ENCODE measurements at places on chromosomes 5 and 9.
A peak's percentile ranks its signal among the peaks of the same experiment; 100 is the strongest.

GRCh38 chr9:134768332-134768708 lies 112.3 kb upstream of the FCN2 start:
- DNase-seq = no peak

GRCh38 chr9:117487555-117488175 lies 72.8 kb upstream of the ASTN2 start:
- no peak for DNase-seq

GRCh38 chr9:99336005-99336404 lies 113.9 kb downstream of the SEC61B start:
- DNase-seq = no peak

GRCh38 chr9:72577212-72577753 lies 55.9 kb downstream of the TMC1 start:
- DNase-seq = no peak

DNA sequence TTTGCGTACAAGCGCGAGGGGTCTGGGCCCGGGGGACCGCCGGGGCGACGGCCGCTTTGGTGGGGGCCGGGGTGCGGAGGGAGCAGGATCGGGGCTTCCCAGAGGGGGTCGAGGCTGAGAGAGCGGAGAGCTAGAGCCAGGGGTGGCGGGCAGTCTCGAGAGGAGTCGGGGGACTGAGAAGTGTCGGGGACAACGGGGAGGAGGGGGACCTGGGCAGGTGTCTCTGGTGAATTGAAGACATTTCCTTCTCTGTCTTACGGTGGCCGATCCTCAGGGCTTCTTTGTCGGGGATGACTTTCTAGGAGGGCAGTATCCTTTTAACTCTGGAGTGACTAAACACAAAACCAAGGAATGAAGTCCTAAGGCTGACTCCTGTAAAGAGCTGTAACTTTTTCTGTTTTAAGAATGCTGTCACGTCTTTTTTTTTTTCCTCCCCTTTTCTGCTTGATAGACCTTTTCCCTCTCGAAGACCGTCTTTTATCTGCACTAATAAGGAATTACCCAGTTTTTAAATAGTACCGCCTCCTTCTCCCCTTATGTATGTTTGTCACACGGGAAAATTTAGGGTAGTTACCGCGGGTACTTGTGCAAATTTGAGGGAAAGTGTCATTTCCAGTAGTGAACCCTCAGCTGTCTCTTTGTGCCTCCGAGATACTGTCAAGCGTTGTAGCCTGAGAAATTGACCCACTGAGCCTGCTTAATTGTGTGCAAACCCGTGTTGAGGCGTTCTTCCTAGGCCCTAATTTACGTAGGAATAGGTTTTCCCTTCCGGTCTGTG lies 822 bp downstream of the DENND4C start:
- peak; percentile 1 for DNase-seq

DNA sequence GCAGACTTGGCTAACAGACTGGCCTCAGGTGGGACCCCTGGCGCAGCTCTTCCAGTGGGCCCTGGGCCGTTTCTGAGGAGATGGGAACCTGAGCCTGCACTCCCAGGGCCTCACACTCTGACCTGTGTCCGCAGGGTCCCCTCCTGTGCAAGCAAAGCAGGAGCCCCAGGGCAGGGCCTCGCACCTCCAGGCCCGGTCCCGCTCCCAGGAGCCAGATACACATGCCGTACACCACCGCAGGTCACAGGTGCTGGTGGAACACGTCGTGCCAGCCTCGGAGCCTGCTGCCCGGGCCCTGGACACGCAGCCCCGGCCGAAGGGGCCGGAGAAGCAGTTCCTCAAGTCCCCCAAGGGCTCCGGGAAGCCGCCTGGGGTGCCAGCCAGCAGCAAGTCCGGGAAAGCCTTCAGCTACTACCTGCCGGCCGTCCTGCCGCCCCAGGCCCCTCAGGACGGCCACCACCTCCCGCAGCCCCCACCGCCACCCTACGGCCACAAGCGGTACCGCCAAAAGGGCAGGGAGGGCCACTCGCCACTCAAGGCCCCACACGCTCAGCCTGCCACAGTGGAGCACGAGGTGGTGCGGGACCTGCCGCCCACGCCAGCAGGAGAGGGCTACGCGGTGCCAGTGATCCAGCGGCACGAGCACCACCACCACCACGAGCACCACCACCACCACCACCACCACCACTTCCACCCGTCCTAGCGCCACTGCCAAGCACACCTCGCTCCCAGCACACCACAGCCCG lies 29.2 kb downstream of the NKD2 start:
- no peak for DNase-seq

DNA sequence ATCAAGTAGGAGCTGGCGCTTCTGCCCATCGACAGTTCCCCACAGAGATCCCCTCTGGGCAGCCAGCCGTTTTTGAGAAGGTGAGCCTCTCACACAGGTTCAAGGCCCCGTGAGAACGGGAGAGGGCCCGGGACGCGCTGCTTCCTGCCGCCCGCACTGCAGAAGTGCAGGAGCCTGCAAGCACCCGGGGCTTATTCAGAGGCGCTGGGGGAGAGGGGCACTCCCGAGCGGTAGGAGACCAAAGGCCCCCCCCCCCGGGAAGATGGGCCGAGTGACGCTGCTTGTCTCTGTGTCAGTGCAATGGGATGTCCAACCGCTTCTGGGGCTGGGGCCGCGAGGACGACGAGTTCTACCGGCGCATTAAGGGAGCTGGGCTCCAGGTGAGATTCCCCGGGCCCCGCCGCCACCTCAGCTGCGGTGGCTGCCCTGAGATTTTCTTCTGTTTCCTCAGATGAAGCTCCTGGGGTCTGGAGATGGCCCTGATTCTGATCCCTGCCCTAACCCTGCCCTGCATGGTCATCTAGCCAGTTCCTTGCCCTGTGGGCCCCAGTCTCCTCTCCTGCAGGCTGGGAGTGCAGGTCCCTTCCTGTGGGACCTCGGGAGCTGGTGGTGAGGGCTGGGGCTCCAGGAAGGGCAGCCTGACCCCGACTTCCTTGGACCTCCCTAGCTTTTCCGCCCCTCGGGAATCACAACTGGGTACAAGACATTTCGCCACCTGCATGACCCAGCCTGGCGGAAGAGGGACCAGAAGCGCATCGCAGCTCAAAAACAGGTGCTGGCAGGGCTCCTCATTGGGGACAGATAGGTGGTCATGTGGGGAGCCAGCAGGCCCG lies 8.5 kb downstream of the B4GALT7 start:
- no peak for DNase-seq

GRCh38 chr5:138961221-138961620 lies 86.1 kb upstream of the LRRTM2 start:
- DNase-seq = no peak

DNA sequence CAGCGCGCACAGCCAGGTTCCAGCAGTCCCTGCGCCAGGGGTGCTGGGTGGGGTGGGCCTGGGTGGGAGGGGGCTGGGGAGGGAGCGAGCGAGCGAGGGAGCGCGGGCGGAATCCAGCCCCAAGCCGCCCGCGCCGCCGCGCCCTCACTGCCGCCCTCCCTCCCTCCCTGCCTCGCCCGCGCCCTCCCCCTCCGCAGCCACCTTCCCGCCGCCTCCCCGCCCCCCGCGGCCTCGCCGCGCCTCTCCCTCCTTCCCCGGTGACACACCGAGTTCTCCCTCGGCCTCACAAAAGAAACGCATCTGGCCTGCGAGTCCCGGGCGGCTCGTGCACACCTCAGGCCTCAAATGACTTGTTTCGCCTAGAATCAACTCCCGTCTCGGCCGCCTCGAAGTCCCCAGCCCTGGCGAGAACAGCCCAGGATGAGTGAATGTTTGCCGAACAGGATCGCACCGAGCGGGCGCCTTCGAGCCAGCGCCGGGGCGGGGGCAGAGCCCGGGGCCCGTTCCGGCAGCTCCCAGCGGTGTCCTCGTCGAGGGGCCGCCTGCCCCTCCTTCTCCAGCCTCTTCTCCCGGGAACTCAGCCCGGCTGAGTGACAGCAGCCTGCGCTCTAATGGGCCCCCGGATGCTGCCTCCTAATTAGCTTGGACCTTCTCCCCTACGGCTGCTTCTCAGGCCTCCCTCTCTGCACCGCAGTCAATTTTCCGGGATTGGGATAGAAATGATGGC lies 371 bp upstream of the PITX1 start:
- DNase-seq = no peak

DNA sequence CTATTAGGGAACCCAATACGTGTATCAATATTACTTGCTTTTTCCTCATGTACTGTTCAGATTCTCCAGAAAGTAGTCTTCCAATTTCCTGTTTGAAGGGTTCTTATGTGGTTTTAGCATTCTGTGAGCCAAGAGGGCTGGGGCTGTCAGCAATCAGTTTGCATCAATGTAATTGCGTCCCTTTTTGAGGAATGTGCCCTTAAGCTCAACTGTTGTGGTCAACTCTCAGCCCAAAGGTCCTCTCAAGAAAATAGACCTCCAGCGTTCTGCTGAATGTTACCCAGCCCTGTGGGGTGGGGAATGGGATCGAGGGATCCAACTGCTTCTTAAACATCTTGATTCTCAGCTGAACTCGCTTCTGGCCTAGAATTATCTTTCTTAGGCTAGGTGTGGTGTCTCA lies 43.8 kb upstream of the CDK20 start:
- no peak for DNase-seq

DNA sequence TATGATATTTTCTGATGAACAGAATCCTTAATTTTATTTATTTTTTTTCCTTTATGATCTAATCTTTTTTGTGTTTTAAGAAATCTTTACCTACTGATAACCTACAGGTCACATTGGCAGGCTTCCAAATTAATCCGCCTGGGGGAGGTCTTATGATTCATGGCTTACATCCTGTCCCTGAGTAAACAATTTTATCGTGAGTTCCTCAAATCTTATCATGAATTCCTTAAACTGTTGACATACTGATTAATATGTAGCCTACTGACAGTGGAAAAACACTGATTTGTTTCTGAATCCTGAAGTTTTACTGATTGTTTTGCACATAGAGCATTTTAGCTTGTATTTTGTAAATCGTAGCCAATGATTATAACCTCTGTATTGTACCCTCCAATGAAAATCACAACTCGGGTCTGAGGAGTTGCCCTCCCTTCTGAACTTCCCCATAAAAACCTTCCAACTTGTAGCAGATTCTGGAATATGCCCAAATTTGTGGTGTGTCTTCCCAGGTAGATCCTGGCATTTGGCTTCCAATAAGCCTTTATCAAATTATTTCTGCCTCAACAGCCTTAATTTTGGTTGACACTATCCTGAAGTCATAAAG lies 105.6 kb downstream of the VCAN start:
- DNase-seq = no peak

DNA sequence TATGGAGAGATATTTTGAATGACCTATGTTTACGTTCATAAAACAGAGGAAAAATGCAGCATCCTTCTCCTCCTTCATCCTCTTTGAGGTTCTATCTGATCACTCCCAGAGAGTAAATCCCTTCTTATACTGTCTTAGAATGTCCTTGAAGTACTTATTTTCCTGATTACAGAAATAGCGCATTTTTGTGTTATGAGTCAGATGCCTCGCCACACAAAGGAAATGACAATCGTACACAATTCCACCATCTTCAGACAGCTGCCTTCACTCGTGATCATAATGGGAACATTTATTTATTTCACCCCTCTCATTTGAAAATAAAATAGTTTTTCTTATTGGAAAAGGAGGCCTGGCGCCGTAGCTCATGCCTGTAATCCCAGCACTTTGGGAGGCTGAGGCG lies 2.4 kb upstream of the GLT6D1 start:
- DNase-seq = no peak

- DNase-seq = no peak
Measured at GRCh38 chr5:147691130-147691529, 91.4 kb downstream of the JAKMIP2 start.

GRCh38 chr9:109270971-109271925 lies 49.6 kb downstream of the EPB41L4B start:
- no peak for DNase-seq

- DNase-seq = no peak
Measured at GRCh38 chr5:93192087-93192486, 388.9 kb downstream of the NR2F1-AS1 start.

DNA sequence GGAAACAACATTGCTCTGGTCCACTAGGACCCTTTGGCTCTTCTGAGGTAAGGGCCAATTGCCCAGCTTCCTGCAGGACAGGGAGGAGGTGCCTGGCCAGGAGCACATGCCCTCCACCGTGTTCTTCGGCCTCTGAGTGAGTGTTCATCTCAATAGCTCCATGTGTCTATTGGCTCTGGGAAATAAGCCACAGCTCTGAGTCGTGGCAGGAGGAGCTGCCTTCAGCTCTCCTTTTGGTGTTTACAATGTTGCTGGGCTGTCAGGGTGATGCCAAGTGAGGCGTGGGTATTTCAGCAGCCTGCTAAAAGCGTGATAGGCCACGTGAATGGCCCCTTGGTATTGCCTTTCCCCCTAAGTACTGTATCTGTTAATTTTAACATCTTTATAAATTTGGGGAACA lies 26.6 kb downstream of the GADD45G start:
- DNase-seq = no peak

GRCh38 chr5:109532773-109533364 lies 123.1 kb upstream of the PJA2 start:
- no peak for DNase-seq

- no peak for DNase-seq
Measured at GRCh38 chr5:5293029-5293428, 129.4 kb upstream of the ICE1 start.

DNA sequence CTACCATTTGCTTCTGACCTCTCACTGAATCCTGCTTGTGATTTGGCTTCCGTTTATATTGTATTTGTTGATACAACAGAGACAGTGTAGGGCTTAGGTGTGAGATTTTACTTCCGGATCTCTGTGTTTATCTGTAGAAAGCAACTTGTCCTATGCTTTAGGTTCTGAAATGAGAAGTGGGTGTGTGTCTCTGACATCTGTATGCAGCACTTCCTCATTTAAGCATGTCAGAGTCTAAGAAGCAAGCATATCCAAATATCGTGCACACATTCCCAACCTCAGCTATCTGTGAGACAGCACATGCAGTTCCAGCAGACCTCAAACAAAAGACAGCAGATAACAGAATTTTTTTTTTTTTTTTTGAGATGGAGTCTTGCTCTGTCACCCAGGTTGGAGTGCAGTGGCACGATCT lies 16.3 kb downstream of the KLF9 start:
- DNase-seq = no peak

GRCh38 chr9:137738703-137739102 lies 119.9 kb downstream of the EHMT1 start:
- no peak for DNase-seq

DNA sequence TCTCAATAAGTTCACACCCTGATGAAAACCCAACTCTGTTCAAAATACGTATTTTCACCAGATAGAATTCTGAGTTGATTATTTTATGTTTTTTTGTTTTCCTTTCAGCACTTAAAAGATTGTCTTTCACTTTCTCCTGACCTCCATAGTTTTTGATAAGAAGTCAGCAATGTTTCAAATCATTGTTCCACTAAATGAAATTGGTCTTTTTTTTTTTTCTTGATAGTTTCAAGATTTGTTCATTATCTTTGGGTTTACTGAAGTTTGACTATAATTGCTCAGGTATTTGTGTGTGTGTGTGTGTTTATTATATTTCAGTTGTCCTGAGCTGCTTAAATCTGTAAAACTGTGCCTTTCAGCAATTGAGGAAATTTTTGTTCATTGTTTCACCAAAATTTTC lies 498.7 kb downstream of the TLE1 start:
- no peak for DNase-seq

DNA sequence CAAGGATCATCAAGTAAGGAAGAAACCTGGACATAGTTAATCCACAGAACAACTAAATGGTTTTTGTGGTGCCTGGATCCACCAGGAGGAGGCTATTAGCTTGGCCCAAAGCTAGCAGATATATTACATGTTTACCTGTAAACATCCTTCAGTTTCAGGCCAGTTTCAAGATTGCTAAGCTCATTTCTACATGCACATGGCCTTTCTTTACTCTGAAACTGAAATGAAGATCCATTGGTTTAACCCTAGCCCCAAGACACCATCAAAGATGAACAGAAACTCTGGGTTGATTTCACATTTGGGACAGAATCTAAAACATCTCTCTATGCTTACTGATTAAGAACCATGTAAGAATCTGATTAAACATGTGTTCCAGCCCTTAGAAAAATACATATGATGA lies 611.8 kb downstream of the TLE1 start:
- DNase-seq = no peak

- DNase-seq = no peak
Measured at GRCh38 chr5:118007262-118007661, 981.1 kb downstream of the DTWD2 start.
